ENCODE measurements at places on chromosomes 7 and 10.

GRCh38 chr10:88332503-88333247 lies 250.4 kb downstream of the RNLS start:
- DNase-seq = no peak

DNA sequence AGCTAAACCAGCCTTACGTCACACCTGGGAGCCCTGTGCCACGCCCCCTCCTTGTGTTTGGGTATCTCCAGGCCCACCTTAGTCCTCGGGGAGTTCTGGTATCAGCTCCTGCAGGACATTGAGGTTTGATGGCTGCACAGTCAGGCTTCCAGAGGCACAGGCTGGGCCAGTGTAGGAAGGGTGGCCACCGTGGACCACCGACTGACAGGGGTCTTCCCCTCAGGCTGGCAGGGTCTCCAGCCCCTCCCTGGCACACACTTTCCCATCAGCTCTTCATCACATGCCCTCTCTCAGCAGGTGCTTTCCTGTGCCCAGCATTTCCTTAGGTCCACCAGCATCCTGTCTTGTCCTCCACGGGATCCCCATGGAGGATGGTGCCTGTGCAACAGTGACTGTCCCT lies 413.1 kb downstream of the TCERG1L start:
- DNase-seq = no peak

GRCh38 chr10:110567201-110568054 lies at the start of gene SMC3:
SMC3 (plus strand) TSS chr10:110567695; CDS start chr10:110567817, 122 bp downstream.
- DNase-seq = peak; percentile 87

GRCh38 chr10:110918643-110919348 lies at the start of gene BBIP1:
BBIP1 (minus strand) TSS chr10:110919180; CDS start chr10:110918157, 1,023 bp downstream.
- peak; percentile 90 for DNase-seq

DNA sequence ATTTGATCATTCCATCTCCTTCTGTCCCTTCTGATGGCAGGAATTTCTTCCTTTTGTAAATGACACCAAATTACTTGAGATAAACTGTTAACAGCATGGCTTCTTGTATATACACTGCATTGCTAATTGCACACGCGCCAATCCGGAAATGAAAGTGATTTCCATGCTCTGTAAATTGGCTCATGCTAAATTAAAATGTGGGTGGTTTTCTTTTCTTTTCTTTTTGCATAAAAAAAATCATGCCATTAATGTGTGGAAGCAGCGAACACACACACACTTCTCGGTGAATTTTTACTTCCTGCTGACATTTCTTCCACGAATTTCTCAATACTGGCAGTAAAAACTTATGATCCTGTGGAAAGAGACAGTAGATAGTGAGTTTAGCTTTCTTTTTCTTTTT lies 123.1 kb upstream of the CCDC6 start:
- no peak for DNase-seq
